ENCODE measurements at places on chromosomes 5 and 9.

DNA sequence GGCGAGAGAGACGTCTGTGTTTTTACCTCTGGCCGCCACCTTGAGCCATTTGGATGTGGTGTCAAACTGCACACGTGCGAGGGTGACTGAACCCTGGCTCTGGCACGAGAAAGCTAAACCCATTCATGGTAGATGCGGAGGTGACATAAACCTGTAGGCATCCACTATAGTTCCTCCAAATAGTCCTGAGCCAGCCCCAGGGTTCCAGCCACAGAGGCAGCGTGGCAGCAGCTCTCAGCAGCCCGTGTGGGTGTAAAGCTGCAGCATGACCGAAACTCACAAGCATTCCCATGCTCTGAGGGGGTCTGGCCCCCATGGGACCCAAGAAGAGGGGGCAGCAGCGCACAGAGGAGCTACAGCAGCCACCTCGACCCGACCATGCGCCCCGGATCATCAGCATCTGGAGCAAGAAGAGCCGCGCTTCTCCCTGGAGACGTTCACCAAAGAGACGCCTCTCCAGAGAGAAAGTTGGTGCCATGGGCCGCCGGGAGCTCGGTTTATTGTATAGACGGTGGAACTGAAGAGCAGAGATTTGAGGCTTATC, 303.8 kb upstream of the IRX4 start:
- DNase-seq, result no peak

DNA sequence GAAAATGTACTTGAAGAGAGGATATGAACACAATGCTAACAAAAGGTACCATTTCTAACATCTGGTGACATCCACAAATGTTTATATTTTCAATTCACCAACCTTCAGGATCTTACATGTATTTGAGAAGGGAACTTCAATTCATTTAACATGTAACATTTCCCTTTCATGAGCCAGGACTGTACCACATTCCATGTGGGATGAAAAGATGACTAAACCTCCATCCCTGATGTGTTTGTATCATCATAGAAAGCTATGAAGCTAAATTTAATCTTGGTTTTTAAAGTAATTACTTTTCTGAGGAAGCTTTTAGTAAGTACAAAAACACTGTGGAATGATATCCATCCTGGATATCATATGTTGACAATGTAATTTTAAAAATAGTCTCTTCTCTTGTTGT, 78.2 kb upstream of the GNA14 start:
- no peak for DNase-seq

DNA sequence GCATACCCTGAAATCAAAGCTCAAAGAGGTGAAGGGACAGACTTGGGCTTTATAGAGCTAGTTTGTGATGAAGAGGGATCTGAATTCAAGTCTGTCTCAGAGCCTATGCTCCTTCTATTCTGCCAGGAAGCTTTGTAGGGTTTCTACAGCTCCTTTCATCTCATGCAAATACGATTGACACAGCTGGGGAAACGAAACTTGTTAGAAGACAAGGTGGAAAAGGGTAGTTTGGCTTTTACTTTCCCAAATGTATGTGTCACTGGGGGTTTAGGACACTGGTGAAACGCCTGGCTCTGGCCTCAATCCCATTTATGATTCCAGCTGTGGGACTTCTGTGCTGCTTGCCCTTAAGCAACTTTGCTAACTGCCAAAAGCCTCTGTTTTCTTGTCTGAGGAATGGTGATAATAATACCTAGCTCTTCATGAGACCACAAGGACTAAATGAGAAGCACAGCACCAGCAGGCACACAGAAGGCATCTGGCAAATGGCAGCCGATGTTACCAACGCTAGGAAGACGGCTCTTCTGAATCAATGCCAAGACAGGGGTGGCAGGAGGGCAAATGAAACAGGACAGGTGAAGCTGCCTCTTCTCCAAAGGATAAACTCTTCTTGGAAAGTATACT, 70.3 kb upstream of the EQTN start:
- DNase-seq, result no peak

- peak; percentile 51 for DNase-seq
These were observed 31.5 kb upstream of the ZFAND5 start for GRCh38 chr9:72396247-72397091.

GRCh38 chr9:133235549-133236222, 26.6 kb upstream of the OBP2B start:
- DNase-seq, result no peak

- peak; percentile 76 for DNase-seq
These were observed at the start of gene PDCD1LG2 for GRCh38 chr9:5510360-5510931. PDCD1LG2 (plus strand) TSS chr9:5510531; CDS start chr9:5522547, 12,016 bp downstream.

DNA sequence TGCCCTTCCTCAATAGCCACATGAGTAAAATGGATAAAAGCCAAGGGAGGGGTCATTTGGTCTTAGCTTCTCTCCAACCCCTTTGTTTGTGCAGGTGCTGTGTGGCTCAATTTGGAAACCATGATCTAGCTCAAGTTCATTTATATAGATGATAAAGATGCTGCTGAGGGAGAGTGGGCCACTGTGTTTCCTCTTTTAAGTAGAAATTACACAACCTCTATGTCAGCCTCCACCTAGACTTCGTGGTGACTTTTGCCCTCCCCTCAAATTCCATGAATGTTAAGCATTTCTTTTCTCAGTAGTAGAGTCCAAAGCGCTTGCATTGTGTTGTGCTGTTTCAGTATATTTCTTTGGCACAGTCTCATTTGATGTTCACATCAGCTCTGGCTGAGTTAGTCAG, 241.4 kb downstream of the ARHGAP26 start:
- DNase-seq, result no peak

GRCh38 chr5:159249158-159249557, 13.9 kb upstream of the UBLCP1 start:
- no peak for DNase-seq

DNA sequence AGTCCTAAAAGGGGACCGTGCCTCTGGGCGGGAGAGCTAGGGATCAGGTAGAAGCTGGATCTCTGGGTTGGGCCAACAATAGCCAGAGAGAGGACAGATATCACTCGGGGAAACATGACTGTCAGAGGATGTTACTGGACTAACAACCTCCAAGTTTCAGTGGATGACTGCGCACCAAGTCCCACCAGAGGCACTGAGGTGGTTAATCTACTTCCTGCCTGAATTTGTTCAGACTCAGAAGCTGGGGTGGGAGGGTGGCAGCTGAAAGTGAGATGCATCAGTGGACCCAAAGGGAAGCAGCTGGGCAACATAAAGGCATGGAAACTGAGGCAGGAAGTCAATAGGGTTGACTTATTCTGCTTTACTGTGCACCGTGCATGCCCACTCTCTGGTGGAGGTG, 130.1 kb upstream of the SLC44A1 start:
- DNase-seq, result no peak

- no peak for DNase-seq
These were observed 3.0 kb downstream of the DAPK1 start for GRCh38 chr9:87500491-87501270.

DNA sequence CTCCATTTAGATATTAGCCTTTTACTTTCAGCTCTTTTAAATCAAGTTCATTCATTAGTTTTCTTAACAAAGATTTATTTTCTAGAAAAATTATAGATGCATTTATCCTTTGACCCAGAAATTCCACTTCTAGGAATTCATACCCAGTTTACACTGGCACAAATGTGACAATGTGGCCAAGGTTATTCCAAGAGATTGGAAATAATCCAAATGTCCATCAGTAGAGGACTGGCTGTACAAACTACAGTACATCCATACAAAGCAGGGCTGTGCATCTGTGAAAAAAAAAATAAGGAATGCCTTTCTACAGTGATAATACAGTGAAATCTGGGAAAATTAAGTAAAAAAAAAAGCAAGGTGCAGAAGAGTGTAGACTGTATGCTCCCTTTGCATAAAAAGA, 149.2 kb downstream of the GABBR2 start:
- DNase-seq, result no peak

All from foreskin keratinocyte (primary cell).